Activated CD4-positive, alpha-beta T cell treated with anti-CD3 and anti-CD28 coated beads, Interleukin-2, amount 50 U/mL, for 24 hours (primary cell): ENCODE measurements at places on chromosomes 13 and 19.

GRCh38 chr13:110802260-110802659 is 88.8 kb downstream of the ING1 start:
- no peak for DNase-seq

GRCh38 chr19:38734176-38734425 is 10.2 kb downstream of the CAPN12 start:
- no peak for DNase-seq

- DNase-seq, result no peak
Measured at GRCh38 chr13:47865883-47866282, 135.2 kb downstream of the SUCLA2 start.

DNA sequence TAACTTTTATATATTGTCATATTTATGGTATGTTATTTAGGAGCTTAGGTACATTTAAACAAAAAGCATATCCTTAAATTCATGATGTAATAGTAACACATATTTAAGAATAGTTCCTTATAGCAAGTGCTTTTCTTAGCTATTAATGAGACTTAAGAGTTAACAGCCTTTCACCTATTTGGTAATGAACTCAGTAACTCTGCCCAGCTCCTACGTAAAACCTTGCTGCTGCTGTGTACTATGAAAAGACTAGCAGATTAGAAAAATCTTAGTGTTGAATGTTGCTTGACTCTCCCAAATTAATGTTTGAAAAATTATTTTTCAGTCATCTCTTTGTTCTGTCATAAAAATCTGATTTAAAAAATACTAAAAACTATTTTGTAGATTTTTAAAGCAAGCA is 6.9 kb downstream of the GPR180 start:
- DNase-seq, result no peak

GRCh38 chr19:7348587-7349230 is at the start of gene ARHGEF18:
Gene ARHGEF18, plus strand, starts transcription at chr19:7348937. Its CDS starts 13,954 bp downstream, at chr19:7362891.
- DNase-seq, result no peak

DNA sequence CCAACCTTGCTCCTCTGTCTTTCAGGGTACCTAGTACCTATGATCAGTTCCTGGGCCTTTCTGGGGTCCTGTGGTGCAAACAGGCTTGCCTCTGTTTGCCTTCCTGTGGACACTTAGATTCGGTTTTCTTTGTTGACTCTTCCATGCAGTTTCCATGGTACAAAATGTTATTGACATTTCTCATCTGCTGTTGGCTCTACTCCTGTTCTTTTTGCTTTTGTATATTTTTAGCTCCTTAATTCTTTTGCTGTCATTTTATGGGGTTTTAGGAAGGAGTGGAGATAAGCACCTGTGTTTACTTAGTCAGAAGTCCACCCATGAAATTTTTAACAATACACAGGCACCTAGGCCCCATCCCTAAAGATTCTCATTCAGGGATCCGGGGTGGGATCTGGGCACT is 20.5 kb upstream of the CNMD start:
- DNase-seq, result no peak

DNA sequence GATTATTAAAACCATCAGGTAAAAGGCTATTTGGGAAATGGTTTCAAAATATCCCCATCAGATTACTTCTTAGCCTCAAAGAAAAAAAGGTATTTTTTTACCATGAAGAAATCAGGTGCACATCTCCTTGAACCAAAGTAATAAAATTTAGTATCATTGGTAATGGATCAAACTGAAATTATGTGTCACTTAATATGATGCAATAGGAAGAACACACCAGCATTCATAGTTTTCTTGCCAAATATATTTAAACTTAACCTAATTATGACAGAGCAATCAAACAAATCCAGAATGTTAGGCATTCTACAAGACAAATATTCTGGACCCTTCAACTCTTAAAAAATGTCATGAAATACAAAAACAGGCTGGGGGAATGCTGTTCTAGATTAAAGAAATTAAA is 4.1 kb upstream of the ZNF420 start:
- no peak for DNase-seq

- DNase-seq, result no peak
Measured at GRCh38 chr13:111183087-111183645, 68.1 kb downstream of the ARHGEF7 start.

GRCh38 chr19:38211766-38212165 is 12.3 kb downstream of the DPF1 start:
- DNase-seq, result no peak

GRCh38 chr13:41001695-41002094 is 17.4 kb downstream of the ELF1 start:
- DNase-seq, result no peak

- DNase-seq, result no peak
Measured at GRCh38 chr13:26964278-26965250, 204.0 kb upstream of the GPR12 start.

- DNase-seq, result no peak
Measured at GRCh38 chr19:11227195-11227886, 12.1 kb upstream of the ANGPTL8 start.

DNA sequence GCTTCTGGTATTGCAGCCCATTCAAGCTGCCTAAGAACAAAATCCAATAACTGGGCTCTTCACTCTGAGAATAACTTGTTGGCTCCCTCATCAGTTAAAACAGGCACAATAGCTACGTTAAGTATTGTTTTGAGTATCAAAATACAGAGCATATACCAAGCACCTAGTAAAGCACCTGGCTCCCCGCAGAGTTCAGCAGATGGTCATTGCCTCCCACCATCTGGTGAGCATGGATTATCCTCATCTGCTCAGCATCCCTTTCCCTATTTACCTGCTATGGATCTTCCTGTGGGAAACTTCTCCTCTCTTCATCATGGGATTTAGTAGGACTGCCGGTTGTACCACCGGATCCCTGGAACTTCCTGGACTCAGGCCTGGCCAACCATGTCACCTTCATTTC is 199.2 kb upstream of the MAB21L1 start:
- no peak for DNase-seq

- DNase-seq, result no peak
Measured at GRCh38 chr13:85709072-85709471, 90.1 kb downstream of the SLITRK6 start.

GRCh38 chr13:72757792-72758535 is 23.7 kb downstream of the DIS3 start:
- no peak for DNase-seq

- no peak for DNase-seq
Measured at GRCh38 chr13:23074075-23074828, 106.5 kb upstream of the SGCG start.

DNA sequence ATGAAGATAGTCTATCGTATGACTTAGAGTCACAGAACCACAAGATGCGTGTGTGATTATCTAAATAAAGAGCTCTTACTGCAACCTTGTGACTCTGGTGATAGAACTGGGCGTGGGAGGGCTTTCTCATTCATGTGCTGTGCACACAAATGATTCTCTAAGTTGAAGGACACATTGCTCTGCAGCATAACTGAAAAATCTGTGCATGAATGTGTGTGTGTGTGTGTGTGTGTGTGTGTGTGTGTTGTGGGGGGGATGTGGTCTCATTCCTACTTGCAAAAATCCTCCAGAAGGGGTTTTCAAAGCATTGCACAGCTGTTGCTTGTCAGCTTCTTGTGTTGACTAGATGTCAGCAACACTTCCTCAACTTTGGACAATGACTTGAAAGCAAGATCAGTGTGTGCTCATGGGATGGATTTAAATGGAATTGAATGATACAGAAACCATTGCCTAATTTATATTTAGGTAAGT is 22.4 kb downstream of the LRCH1 start:
- DNase-seq, result no peak

- DNase-seq, result no peak
Measured at GRCh38 chr13:22162889-22163288, 492.0 kb downstream of the FGF9 start.

GRCh38 chr19:30254158-30254557 is 118.0 kb upstream of the ZNF536 start:
- DNase-seq, result no peak

DNA sequence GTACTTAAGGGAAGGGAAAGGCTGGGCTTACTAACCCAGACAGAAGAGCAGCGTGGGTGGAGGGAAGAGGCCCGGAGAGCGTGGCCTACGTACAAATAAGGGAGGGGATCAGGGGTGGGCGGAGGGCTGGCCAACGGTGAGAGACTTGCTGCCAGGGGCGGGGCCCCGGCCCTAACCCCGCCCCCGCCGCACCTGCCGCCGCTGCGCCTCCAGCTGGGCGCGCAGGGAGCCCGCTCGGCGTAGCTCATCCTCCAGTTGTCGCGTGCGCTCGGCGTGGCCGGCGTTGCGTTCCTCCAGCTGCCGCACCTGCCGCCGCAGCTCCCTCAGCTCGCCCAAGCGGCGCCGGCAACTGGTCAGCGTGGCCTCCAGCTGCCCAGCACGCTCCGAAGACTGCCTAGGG is 5.7 kb downstream of the HOOK2 start:
- DNase-seq, result peak; percentile 46

DNA sequence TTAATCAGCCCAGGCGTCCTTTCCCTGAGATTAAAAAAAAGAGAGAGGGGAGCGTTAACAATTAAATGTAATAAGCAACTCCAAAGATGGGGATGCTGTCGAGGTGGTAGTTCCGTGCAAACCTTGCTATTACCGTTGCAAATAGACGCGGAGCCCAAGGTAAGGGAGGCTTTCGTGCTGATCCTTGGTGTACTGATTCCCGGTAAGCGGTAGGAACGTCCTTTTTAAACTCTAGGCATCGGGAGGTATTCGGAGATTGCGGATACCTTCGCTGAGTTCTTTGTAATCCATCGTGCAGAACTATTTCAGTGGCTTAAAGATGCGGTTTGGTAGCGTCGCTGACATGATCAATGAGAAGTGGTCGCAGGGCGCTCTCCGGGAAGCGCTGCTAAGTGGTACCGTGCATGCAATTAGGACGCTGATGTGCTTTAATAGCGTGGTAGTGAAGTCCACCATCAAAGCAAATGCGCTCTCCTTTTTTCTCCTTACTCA is 3.1 kb downstream of the SLITRK5 start:
- DNase-seq, result no peak

DNA sequence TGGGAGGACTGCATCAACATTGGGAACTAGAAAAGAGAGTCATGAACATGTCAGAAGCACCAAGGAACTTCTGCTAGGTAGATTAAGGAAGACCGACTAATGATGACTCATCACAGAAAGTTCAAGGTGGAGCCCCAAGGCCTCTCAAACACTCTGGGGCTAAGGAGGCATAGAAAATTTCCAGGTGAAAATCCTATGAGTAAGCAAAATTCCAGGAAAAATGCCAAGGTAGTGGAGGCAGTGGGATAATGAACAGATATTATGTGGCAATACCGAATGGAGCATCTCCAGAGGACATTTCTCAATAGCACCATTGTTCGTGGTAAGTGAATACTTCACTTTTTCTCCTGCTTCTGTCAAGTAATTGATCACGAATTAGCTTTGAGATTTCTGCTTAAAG is 336.5 kb downstream of the MZT1 start:
- DNase-seq, result no peak

DNA sequence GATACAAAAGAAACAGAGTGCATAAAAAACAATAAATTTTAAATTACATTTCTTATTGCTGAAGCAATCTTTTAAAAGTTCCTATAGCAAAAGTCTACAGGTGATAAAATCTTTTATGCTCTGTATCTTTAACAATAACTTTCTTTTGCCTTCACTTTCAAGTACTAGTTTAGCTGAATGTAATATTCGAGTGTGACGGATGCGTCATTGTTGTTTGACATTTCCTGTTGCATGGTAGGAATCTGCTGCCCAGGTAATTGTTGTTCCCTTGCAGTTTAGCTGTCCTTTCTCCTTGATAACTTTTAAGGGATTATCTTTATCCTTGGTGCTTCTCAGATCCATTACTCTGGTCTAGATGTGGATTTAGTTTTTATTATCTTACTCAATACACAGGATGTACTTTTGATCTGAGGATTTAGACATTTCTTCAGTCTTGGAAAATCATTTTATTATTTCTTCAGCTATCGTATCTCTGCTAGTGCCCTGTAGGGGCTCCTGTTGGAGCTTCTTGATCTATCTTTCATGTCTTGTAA is 2.1 kb upstream of the CPB2 start:
- no peak for DNase-seq

- DNase-seq, result no peak
Measured at GRCh38 chr19:39413911-39414608, 1.6 kb downstream of the PLEKHG2 start.

DNA sequence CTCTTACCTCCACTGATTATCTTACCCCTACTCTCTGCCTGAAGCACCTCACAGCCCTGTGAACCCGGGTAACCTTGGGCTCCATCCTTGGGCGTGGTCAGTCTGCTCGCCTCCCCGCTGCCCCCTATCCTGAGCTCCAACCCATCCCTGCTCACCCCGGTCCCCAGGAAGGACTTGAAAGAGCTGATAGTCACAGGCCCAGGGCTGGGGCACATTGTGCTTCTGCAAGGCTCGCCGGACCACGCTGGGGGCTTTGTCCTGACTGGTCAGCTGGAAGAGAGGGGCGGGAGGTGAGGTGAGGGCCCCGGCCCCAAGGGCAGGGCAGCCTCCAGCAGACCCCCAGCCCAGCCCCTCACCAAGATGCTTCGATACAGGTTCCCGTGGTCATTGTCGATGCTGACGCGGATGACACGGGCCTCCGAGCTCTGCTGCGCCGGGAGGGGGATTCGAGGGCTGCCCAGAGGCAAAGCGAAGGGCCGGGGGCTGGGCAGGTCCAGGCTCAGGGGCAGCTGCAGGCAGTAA is 13.0 kb upstream of the EPOR start:
- DNase-seq, result no peak

DNA sequence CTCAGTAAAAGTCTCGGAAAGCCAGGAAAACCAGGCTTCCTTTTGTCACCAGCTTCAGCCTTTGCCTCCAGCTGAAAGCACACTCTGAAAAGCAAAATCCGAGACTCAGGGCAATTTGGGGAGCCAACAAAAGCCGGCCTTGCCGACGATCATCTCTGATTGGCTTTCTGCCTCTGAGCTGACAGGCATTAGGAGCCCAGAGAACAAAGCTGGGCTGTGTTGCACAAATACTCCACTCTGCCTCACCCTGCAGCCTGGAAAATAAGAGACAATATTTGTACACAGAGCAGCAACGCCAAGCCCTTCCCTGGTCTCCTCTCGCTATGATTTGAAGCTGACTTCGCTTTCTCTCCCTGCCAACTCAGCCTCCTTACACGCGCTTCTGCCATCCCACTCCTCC is 46.9 kb downstream of the CACNA1A start:
- DNase-seq, result no peak

GRCh38 chr13:27562457-27562856 is 57.9 kb downstream of the LNX2 start:
- no peak for DNase-seq

GRCh38 chr19:46063201-46063600 is 22.4 kb upstream of the IGFL4 start:
- DNase-seq, result no peak

- no peak for DNase-seq
Measured at GRCh38 chr19:1616875-1617274, 11.6 kb upstream of the UQCR11 start.

DNA sequence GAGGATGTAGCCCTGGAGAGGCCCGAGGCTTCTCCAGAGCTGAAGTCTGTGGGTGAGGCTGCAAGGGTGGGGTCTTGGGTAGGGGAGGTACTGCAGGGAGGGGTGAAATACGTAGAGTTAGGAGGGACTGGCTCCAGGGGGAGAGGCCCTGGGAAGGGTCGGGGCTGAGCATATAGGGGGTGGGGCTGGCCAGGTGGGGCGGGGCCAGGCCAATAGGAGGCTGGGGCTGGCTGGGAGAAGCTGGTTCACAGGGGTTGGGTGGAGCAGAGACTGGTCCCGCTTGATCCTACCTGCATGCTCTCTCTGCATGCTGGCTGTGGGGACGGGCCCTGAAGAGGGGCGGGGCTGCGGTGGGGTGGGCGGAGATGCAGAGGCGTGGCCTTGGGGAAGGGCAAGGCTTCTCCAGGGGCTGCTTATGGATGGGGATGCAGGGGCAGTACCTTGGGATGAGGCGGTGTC is 51.9 kb downstream of the CELF5 start:
- no peak for DNase-seq
